ENCODE measurements at places on chromosomes 13 and 19. TPM values are rescaled to one million over a fixed set of nuclear protein-coding genes. Genes with fewer than 3 reads are reported as not detected.

The ICAM4 gene
- total RNA-seq: 0.85 TPM

DNA sequence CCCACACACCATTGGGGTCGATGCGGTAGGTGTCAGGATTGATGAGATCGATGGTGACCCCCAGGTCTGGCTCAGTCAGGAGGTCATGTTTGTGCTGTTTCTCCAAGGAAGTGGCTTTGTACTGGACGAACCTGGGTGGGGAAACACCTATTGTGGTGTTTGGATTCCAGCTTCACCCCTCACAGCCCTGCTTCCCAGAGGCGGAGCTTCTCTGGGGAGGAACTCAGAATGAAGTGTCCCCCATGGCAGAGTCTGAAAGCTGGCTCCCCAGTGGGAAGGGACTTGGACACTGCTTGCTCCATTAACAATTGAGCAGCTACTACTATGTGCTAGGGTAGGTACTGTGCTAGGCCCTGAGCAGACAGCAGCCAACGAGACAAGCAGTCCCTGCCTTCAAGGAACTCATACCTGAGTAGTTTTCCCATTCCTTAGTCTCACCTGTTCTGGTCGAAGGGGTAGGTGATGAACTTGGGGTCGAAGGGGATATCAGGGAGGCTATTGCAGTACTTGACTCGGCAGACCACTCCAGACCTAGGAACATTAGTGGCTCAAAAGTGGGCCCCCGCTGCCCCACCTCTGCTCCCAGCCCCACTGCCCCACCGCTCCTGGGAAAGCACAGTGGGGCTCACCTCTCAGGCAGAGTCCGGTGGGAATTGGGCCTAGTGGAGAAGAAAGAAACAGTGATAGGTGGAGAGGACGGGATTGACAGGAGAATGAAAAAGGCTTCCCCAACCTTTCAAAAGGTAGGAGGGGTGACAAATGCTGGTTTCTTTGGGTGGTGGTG, 1.1 kb downstream of the PAF1 start:
- no peak for DNase-seq

The RNF113B gene
- not detected for total RNA-seq

- no peak for DNase-seq
Observed at GRCh38 chr19:48182434-48182833, 12.0 kb downstream of the ZSWIM9 start.

The COL4A1 gene
- total RNA-seq: 1,882 TPM

The METTL21C gene
- total RNA-seq: not detected

Data from dermis blood vessel endothelial cell (primary cell).